ENCODE measurements at places on chromosomes 4 and X.

DNA sequence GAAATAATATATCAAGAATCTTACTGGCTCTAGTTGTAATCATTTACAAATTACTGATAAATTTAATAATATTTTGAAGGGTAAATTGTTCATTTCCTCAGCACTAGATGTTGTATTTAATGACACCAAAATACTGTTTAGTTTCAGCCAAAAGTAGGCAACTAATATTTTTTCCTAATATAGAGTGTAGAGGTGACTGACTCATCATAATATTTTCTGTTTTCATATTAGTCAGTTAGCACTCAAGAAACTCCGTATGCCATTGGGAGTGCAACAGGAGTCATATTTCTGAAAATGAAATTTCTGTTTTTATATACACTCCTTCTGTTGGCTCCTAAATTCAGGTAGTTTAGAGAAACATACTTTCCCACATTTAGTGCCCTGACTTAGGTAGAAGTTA is 36.6 kb upstream of the PTPN13 start:
- DNase-seq = no peak

GRCh38 chr4:17476853-17477252 is 35.0 kb downstream of the QDPR start:
- DNase-seq = no peak

- DNase-seq = peak; percentile 50
Measured at GRCh38 chr4:128347930-128348660, 60.5 kb upstream of the PGRMC2 start.

- DNase-seq = peak; percentile 63
Measured at GRCh38 chr4:189202182-189202868, 738.3 kb upstream of the FRG1 start.

DNA sequence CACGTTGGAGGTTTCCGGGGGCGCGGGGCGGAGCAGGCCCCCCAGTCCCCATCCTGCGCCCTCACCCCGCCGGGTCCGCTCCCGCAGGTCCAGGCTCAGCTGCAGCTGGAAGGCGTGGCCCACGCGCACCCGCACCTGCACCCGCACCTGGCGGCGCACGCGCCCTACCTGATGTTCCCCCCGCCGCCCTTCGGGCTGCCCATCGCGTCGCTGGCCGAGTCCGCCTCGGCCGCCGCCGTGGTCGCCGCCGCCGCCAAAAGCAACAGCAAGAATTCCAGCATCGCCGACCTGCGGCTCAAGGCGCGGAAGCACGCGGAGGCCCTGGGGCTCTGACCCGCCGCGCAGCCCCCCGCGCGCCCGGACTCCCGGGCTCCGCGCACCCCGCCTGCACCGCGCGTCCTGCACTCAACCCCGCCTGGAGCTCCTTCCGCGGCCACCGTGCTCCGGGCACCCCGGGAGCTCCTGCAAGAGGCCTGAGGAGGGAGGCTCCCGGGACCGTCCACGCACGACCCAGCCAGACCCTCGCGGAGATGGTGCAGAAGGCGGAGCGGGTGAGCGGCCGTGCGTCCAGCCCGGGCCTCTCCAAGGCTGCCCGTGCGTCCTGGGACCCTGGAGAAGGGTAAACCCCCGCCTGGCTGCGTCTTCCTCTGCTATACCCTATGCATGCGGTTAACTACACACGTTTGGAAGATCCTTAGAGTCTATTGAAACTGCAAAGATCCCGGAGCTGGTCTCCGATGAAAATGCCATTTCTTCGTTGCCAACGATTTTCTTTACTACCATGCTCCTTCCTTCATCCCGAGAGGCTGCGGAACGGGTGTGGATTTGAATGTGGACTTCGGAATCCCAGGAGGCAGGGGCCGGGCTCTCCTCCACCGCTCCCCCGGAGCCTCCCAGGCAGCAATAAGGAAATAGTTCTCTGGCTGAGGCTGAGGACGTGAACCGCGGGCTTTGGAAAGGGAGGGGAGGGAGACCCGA is 14.0 kb downstream of the SHOX start:
- DNase-seq = peak; percentile 85

DNA sequence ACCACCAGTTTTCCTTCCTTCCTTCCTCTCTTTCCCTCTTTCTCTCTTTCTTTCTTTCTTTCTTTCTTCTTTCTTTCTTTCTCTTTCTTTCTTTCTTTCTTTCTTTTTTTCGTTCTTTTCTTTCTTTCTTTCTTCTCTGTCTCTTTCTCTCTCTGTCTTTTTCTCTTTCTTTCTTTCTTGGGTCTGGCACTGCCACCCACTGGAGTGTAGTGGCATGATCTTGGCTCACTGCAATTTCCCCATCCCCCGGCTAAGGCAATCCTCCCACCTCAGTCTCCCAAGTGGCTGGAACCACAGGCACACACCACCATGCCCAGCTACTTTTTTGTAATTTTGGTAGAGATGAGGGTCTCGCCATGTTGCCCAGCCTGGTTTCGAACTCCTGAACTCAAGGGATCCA is 51.6 kb upstream of the NHS start:
- DNase-seq = no peak

DNA sequence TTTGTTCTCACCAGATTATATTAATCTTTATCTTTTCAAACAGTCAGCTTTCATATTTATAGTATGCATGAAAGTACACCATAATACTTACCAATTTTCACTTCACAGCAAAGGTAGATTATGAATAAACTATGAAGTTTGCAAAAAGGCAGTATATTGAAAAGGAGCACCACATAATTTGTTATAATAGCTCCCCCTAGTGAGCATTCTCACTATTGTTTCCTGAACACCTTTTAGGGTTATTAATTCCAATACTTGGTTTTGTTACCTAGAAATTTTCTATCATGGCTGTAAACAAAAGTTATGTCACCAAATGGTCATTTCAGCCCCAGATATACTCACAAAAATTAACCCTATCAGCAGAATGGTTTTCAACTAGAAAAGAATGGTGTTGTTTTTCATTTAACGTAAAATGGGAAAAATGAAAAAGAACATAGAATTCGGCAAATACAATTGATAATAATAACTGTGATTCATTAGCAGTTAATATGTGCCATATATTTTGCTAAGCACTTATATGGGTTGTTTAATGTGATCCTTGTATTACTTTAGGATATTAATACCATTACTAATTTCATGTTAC is 30.2 kb upstream of the NKX6-1 start:
- peak; percentile 18 for DNase-seq

DNA sequence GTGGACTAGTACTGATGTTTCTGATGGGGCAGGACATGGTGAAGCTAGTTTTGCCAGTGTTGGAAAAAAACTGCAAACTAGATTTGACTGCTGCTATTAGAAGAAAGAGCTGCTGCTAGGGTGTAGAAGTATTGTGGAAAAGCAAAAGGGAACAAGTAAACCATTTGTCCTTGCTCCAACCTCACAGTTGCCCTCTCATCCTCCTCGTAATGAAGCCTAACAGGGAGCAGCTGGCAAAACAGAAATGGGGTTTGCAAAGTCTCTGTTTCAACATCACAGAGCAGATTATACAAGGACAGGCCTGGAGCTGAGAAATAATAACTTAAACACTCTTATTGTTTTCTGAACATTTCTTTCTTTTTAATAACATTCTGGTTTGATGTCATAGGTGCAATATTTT is 346.2 kb downstream of the MAGEB5 start:
- DNase-seq = no peak

All from EH (cell line).